Activated B cell treated with CpG ODN at 0.5 μM for 24 hours (primary cell): ENCODE measurements at places on chromosomes 5 and 9. TPM values are rescaled to one million over a fixed set of nuclear protein-coding genes. Genes with fewer than 3 reads are reported as not detected.

- DNase-seq, result no peak
Measured at GRCh38 chr5:156686380-156686779, 163.7 kb upstream of the PPP1R2B start.

- no peak for DNase-seq
Measured at GRCh38 chr9:87392086-87392485, 105.6 kb upstream of the DAPK1 start.

DNA sequence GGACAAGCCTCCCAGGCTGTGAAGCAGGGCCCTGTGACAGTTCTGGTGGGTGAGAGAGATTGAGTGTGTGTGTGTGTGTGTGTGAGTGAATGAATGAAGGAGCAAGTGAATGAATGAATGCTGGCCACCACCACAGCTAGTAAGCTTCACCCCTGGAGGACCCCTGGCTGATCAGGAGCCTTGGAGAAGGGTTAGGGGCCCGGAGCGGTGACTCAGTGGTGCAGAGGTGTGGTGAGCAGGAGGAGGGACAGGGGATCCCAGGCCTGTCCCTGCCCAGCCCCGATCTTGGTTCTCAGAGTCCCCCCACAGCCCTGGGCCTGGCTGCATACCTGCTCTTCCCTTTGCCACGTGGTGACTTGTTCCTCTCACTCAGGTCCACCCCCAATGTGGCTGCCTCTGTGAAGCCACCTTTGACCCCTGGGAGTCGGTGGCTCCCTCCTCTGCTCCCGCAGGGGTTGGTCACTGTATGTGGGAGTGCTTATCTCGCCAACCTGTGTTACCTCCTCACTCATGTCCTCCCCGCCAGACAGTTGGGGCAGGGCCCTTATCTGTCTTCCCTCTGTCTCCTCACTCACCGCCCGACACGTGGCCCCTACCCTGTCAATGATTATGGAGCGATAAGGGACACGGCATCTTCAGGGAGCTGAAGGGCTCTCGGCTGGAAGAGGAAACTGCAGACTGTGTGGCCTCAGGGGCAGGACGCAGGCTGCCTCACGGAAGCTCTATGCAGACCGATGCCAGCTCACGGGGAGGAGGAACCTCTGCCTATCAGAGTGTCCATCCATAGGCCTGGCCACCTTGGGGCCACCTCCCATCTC lies 99.9 kb upstream of the PITX1 start:
- no peak for DNase-seq

DNA sequence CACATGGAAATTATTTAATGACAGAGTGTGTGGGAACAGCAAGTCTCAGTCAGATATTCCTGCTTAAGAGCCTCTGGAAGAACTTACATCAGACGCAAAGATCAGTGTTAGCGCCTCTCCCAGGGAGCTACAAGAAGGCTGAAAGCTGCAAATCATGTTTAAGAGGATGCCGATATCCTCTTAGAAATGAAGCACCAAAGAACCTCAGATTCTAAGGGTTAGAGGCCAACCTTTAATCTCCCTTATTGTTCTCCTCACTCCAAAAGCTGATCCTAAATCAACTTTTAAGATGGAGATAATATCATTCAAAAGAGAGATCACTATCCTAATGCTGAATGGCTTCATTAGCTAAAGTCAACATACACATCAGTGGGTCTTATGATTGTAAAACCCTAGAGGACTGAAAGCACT lies 160.6 kb downstream of the NFIB start:
- no peak for DNase-seq

- DNase-seq, result no peak
Measured at GRCh38 chr9:131037335-131038255, 28.6 kb downstream of the LAMC3 start.

- DNase-seq, result no peak
Measured at GRCh38 chr5:159799701-159800100, 116.6 kb upstream of the ADRA1B start.

DNA sequence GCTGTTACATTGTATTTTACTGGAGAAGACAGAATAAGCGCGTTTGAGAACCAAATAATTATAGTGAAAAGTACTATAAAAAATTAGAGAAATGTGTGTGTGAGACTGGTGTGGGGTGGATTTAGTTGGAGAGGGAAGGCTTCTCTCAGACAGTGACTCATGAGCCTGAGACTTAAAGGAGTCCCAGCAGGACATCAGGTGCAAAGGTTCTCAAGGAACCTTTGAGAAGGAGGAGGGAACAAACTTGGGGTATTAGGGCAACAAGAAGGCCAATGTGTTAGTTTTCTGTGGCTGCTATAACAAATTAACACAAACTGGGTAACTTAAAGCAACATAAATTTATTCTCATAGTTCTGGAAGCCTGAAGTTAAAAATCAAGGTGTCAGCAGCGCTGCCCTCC lies 4.9 kb downstream of the DDX4 start:
- DNase-seq, result no peak

DNA sequence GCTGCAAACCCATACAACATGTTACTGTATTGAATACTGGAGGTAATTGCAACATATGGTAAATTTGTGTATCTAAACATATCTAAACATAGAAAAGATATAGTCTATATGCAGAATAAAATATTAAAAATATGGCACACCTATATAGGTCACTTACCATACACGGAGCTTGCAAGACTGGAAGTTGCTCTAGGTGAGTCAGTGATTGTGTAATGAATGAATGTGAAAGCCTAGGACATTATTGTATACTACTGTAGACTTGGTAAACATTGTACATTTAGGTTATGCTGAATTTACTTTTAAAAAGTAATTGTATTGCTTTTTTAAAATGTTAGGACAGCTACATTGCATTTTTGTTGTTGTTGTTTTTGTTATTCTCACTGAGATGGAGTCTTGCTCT lies 968.8 kb downstream of the TLE1 start:
- no peak for DNase-seq

DNA sequence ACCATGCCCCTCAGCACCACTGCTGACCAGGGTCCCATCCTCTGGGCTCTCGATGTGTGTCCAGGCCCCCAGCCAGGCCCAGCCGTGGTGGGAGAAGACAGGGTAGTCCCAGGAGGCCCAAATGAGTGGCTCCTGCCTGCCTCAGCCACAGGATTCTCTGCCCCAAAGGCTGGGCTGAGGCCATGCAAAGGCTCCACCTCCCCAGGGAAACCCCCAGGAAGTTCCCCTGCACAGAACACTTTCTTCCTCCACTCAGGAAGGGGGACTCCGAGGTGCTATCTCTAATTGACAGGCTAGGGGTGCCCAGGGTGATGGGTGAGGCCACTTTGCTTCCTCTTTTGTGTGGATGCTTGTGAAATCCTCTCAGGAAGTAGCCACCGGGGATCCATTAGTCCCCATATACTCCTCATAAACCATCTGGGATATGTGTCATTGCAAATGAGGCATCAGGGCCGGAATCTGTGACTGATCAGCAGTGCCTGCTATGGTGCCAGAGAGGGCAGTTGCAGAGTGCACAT lies 23.1 kb upstream of the TDRD7 start:
- DNase-seq, result peak; percentile 55

- no peak for DNase-seq
Measured at GRCh38 chr9:104961238-104961637, 33.3 kb upstream of the ABCA1 start.

DNA sequence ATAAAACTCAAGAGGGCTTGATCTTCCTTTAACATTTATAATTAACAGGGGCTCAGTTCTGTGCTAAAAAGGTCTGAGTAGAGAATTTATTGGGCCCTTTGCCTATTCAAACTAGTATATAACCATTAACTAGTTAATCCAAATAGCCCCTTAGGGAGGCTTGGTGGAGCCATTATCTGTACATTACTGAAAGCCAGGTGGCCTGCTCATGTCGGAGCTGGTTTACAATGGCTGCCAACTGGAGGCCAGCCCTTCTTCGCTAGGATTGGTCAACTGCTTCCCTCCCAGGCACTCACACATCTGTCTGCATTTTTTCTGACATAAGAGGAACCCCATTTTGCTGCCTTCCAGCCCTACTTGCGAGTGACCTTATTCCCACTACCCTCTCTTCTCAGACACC lies 30.4 kb upstream of the NDFIP1 start:
- DNase-seq, result no peak

- no peak for DNase-seq
Measured at GRCh38 chr9:68763104-68763503, 58.1 kb downstream of the PIP5K1B start.

DNA sequence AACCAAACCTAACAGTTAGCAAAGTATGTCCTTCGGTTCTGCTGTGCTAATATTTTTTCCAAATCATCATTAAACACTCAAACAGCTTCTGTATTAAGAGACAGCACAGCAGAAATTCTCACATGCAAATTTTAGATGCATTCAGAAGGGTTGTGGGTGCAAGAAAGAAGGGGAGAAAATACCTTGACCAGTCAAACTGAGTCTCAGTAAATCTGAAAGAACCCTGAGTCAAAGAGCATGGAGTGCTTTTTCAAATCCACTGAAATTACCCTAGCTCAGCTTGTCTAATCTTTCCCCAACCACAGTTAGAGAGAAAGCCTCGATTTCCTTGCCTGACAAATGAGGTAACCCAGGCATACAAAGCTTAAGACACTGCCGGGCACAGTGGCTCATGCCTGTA lies 55.1 kb downstream of the RETREG1 start:
- DNase-seq, result no peak

- no peak for DNase-seq
Measured at GRCh38 chr5:178435321-178436238, 154.6 kb downstream of the COL23A1 start.

DNA sequence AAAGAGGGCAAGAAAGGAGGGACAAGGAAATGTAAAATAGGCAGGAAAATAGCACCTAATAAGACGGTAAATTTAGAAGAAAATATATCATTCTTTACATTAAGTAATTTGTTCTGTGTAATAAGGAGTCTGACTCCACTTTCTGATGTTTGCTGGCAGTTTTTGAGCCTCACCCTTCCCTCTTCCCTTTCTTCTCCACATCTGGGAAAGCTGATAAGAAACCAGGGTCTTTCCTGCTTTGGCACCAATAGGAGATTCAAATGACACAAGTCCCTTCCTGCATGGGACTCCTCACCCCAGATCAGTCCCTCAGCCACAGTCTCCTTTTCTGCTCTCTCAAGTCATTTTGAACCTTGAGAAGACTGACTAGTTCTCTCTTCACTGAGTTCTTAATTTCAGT lies 31.2 kb upstream of the LECT2 start:
- no peak for DNase-seq

DNA sequence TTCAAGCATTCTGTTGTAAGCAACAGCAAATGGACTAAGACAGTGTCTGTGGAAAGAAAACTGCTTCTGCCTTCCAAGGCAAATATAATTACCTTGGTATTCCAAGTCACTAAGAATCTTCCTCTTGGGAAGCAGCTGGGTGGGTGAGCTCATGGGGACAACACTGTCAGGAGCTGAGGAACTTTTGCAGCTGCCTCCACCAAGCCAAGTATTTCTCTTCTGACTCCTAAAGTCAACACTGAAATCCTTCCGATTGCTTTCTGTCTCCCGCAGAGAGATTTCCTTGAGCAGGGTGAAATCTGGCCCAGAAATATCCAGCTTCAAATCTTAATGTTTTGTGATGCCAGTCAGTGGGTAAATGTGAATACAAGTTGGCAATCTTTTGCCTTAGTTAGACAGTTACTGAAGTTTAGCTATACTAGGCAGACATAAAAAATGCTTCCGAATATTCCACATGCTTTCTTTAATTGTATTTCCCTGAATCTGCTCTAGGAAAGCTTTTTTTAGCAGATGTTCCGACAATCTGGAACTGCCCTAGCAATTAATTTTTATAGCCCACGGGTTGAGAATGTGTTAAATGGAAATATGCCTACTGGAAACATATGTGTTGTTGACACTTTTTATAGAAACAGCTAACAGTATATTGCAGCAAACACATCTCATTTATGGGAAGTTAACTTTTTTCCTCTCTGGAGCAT lies 369.9 kb upstream of the DAB2 start:
- no peak for DNase-seq

DNA sequence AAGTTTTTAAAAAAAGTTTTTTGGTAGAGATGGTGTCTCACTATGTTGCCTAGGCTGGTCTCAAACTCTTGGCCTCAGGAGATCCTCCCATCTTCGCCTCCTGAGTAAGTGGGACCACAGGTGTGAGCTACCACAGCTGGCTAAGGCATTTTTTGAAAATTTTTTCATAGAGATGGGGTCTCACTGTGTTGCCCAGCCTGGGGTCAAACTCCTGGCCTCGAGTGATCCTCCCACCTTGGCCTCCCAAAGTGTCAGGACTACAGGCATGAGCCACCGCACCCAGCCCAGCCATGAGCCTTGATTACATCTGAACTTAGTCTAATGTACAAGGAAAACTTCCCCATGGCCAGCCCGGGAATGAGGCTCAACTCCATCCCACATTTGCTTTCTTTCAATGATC lies 77.5 kb upstream of the PCA3 start:
- no peak for DNase-seq

DNA sequence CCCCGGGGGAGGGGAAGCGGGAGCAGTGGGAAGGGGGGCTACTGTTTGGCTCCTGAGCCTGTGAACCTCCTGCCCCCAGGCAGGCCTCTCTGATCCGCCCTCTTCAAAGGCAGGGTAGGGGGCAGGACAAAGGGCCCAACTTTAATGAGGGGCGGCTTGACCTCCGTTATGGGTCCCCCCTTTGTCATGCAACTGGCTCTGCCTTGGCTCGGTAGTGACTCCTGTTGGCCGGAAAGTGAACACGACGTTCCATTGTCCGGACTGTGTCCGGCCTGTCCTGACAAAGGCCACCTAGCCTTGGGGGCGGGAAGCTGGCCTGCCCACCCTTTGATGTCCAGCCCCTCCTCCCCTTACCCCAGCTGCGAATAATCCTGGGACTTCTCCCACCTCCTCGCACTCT lies 1.3 kb downstream of the CDX1 start:
- DNase-seq, result no peak

- no peak for DNase-seq
Measured at GRCh38 chr5:30438785-30439184, 754.7 kb upstream of the CDH6 start.

DNA sequence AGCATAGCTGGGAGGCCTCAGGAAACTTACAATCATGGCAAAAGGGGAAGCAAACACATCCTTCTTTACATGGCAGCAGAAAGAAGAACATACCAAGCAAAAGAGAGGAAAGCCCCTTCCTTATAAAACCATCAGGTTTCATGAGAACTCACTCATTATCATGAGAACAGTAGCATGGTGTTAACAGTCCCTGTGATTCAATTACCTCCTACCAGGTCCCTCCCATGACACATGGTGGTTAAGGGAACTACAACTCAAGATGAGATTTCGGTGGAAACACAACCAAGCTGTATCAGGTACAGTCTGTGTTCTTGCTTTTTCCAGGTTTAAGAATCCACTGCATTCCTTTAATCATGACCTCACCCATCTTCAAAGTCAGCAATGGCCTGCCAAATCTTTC lies 514.2 kb downstream of the KCTD16 start:
- DNase-seq, result no peak

DNA sequence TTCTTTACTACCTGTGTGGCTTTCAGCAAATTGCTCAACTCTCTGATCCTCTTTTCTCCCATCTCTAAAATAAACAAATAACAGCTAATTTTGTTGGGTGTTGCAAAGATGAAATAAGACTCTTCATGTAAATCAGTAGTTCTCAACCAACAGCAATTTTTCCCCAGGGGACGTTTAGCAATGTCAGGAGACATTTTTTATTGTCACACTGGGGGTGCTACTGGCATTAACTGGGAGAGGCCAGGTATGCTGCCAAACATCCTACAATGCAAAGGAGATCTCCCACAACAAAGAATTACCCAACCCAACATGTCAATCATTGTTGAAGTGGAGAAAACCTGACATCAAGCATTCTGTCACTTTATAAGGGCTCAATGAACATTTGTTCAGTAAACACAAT lies 19.7 kb downstream of the ADRA1B start:
- DNase-seq, result no peak

Gene ANKRD31
- total RNA-seq, result 0.13 and 0.15 TPM in 2 replicates

Gene FAT2
- 0.02 TPM in 2 replicates for total RNA-seq

Gene LCN1
- total RNA-seq, result not detected in 2 replicates

Gene SAXO1
- total RNA-seq, result 0.02 TPM in 1 of 2 replicates, not detected in the other

Gene C9orf50
- total RNA-seq, result not detected in 2 replicates
